Left ventricle myocardium superior (tissue), 1 donor: ENCODE measurements at places on chromosomes 4 and X. TPM values are rescaled to one million over a fixed set of nuclear protein-coding genes. Genes with fewer than 3 reads are reported as not detected.

USP17L19 gene
- total RNA-seq: not detected

ADAMTS3 gene
- 0.42 TPM for total RNA-seq

NAT8L gene
- total RNA-seq: 0.82 TPM

DMRTC1 gene
- not detected for total RNA-seq
